Activated CD4-positive, alpha-beta T cell treated with anti-CD3 and anti-CD28 coated beads, Interleukin-2, amount 50 U/mL, for 16 hours (primary cell): ENCODE measurements at places on chromosomes 5 and 9.

GRCh38 chr9:130518943-130519799, 60.2 kb upstream of the FUBP3 start:
- DNase-seq, result no peak

DNA sequence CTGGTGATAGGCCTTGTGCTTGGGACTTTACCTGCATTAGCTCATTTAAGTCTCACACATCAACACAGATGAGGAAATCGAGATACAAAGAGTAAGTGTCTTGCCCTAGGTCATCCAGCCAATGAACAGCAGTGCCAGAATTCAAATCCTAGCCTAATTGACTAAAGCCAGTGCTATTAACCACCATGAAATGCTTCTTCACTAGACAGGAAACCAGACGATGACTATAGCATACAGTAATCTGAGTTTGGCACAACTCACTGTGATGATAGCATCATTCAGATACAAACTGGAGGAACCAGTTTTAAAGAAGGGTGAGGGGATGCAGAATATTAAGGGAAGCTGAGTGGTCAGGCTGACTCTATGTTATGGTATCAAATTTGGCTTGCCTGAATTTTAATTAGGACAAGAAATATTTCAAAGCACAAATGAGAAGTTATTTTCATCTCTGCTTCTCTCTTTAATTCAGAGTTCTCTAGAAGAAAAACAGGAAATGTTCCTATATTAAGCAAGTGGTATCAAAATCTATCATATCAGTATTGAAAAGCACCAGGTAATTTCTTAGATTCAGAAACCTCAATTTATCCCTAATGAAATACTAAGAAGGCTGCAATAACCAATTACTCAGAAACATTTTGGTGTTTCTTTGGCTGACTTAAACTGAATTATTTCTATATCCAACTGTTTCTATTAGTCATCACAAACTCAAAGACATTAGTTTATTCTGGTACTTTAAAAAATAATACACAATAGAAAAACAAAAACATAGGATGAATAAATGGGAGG, 147.0 kb upstream of the RASA1 start:
- peak; percentile 80 for DNase-seq

DNA sequence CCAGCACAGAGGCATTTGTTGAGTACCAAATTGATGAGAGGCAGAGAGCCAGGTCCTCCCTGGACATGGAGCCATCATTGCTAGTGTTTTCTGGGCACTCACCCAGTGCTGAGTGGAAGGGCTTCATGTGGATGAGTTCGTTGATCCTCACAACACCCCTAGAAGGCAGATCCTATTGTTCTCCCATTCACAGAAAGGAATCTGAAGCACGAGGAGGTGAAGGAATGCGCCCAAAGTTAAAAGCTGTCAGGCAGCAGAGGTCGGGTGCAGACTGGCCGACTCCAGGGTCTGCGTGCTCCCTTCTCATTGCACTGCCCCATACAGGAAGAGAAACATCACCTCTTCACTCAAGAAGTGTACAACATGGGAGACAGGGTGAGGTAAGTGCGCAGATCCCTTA, 153.5 kb upstream of the TNPO1 start:
- DNase-seq, result no peak

- DNase-seq, result no peak
Observed at GRCh38 chr9:37486616-37487548, 1.1 kb downstream of the POLR1E start.

DNA sequence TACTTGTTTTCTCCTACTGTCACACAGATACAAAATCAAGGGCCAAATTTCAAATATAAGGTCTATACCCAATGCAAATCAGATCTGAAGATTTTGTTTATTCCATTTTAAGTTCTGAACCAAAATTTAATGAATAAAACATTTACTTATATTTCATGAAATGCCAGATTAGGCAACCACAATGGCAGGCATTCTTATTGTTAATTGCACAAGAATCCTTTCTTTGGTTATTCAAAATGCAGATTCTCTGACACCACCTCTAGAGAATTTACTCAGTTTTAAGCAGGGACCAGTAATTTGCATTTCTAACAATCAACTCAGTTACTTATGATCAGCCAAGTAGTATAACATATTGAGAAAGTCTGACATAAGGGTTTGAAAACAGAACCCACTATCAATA, 972.4 kb upstream of the ACO1 start:
- no peak for DNase-seq

DNA sequence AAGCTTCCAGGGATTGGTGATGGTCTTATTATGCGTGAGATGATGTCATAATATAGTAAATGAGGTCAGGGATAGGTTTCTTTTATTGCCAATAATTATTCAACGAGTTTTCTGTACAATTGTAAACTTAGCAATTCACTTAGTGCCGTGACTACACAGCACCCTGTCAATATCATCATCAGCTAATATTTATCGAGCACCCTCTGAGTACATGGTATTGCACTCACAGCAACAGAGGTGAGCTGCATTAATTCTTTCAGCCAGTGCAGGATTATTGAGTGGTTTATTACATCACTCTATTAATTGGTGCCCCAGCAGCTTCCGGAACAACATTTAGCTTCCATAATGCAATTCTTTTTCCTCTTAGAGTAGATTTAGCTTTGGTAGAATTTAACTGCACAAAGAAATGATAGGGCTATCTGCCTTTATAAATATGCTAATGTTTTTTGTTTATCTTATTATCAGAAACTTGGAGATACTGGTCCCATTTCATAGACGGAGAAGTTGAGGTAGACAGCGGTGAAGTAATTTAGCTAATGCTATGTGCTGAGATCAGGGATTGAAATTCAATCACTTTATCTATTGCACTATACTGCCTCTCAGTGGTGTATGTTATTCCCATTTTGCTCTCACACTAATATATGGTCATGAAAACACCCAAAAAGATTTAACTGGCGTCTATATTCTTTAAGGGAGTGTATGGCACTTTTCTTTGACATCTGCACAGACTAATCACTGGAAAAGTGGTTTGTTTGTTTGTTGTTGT, 726.1 kb upstream of the WWC1 start:
- no peak for DNase-seq

- DNase-seq, result no peak
Observed at GRCh38 chr9:71987471-71988371, 72.7 kb downstream of the C9orf57 start.

DNA sequence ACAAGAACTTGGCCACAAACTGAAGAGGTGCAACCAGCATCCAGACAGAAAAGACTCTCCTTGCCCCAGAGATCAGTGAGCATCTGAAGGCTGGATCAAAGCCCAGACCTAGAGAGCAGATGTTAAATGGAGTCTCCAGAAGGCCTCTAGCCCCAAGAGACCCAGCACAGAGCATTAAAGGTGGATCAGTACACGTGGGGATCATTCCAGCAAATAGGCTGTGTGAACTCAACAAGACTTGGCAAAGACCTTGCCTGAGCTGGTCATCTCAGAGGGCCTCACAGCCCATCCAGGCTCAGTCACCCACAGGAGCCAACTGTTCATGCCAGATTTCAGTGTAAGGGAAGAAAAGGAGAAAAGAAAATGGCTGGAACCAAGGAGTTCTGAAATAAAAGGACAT, 214.0 kb downstream of the ENC1 start:
- DNase-seq, result no peak

- DNase-seq, result no peak
Observed at GRCh38 chr5:177304392-177305119, 957 bp downstream of the PRELID1 start.

DNA sequence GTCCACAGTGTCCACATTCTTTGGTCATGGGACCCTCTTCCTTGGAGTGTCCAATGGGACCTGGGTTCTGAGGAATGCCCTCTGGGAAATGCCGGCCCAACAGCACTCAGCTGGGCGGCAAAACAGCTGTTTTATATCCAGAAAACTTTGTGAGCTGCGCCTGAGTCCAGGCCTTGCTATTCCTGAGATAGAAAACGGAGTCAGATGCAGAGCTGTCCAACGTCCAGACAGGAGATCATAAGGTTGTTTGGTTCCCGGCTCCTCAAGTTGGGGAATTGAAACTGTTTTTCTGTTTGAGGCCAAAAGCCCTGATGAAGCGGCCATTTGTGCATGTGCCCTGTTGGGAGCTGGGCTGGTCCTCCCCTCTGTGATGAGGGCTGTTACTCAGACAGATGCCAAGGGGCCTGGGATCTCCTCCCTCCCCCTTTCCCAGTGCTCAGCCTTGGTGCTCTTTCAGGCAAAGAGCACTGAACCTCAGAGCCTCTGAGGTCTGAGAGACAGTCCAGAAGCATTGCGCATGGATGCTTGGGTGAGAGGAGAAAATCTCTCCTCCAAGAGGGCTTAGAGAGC, 66.6 kb upstream of the GARNL3 start:
- DNase-seq, result no peak

GRCh38 chr5:43073597-43074546, 33.8 kb upstream of the ANXA2R start:
- peak; percentile 70 for DNase-seq

- DNase-seq, result no peak
Observed at GRCh38 chr5:42015681-42016080, 90.6 kb downstream of the FBXO4 start.

DNA sequence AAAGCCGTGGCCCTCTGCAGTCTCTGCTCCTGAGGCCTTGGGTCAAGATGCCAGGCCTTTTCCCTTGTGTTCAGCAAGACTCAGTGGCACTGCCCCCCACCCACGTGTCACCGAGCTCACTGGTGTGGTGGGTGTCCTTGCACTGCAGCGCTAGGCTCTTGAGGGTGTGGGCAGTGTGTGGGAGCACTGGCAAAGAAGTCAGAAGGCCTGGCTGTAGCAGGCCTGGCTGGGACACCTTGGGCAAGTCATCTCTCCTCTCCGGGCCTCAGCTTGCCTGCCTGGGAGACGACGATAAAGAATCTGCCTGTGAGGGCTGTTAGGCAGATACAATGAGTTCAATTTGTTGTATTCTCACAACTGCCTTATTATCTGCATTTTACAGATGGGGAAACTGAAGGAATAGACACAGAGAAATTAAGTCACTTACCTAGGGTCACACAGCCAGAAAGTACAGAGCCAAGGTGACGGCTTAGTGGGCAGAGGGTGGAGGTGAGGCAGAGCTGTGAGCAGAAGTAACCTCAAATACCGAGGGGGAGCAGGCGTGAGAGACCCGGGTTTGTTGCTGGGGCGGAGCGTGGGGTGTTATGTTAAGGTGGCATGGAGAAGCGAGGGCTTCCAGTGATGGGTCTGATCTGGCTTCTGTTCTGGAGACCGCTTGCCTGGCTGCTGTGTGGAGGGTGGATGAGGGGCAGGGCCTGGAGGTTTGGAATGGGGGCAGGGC, 1.4 kb downstream of the TSPAN17 start:
- DNase-seq, result no peak

- DNase-seq, result no peak
Observed at GRCh38 chr5:120088412-120088811, 375.7 kb upstream of the PRR16 start.

- DNase-seq, result no peak
Observed at GRCh38 chr9:121727295-121728020, 76.0 kb downstream of the DAB2IP start.

- no peak for DNase-seq
Observed at GRCh38 chr9:111630182-111630963, 761 bp upstream of the DNAJC25 start.

GRCh38 chr9:97873882-97874281, 20.9 kb downstream of the FOXE1 start:
- DNase-seq, result no peak

GRCh38 chr5:126446498-126447224, 23.5 kb downstream of the GRAMD2B start:
- DNase-seq, result peak; percentile 84

- DNase-seq, result no peak
Observed at GRCh38 chr9:115416299-115416698, 298.3 kb upstream of the TNC start.

DNA sequence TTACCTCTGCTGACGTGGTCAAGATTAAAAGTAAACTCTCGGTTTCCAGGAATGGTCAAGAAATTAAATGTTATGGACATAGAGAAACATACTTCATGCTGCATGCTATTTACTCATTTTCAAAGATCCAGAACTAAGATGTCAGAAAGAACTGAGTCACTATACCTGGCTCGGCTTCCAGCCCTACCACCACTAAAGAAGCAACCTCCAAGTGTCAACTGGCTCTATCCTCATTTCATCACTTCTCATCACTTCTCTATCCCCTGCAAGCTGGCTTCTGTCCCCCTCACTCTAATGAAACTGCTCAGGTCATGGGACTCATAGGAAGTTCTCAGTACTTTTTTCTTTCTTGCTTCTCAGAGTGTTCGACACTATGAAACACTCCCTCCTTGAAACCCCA, 116.2 kb downstream of the CDK5RAP2 start:
- no peak for DNase-seq

- no peak for DNase-seq
Observed at GRCh38 chr9:89638359-89638758, 33.5 kb downstream of the GADD45G start.

DNA sequence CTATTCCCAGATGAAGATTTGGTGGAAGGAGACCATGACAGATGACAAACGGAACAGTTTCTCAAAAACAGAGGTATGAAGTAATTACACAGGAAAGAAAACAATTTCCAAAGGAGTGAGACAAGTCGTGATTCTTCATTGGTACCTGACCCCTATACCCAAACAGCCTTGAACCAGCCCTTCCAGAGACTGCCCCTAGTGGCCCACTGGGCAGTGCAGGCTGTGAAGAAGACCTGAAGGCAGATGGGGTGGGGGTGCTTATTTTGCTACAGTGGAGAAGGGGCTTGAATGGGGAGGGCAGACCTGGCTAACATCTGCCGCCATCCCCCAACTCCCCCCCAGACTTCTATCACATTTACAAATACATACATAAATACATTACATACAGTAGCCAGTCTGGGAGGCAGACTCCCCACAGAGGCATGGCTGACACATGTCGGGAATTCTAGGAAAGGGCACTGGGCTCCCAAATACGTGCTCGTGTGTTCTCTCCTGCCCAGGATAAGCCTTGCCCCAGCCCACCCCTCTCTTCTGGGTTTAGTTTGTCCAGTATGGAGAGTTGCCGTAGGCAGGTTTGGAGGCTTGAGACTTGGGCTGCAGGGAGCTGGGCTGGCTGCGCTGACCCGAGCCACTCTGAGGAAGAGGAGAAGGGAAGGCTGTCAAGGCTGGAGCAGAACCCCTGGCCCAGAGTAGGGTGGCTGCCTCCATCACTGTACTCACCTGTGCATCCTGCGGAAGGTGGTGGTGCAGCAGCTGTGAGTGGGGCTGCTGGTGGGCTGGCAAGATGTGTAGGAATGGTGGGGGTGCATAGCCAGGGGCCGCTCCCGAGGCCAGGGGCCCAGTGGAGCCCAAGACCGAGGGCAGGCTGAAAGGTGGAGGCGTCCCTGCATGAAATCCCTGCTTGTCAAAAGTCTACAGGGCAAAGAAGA, 105.3 kb downstream of the UBE2R2 start:
- DNase-seq, result peak; percentile 27

DNA sequence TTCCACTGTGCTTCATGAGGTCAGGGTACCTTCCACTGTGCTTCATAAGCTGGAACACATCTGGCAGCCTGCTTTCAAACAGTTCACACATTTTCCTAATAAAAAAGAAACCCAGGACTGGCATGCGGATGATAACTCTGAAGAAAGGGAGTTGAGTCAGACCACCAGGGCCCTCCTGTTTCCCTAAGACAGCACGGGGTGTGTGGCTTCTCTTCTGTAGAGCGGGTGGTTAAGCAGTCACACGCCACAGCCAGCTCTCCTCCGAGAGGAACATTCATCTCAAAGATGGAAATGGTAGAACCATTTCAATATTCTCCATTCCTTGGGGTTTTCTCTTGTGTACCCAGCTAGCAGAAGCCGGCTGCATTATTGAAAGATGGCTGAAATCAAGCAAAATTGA, 128.1 kb upstream of the LMX1B start:
- DNase-seq, result no peak

- DNase-seq, result no peak
Observed at GRCh38 chr9:134172198-134173126, 8.1 kb upstream of the RNU6ATAC start.

- DNase-seq, result no peak
Observed at GRCh38 chr5:89597878-89598277, 714.9 kb upstream of the MEF2C start.

GRCh38 chr9:125959951-125960619, 212.9 kb downstream of the PBX3 start:
- no peak for DNase-seq
